Fibroblast of skin of right quadriceps (primary cell): ENCODE measurements at places on chromosomes 1 and 21.

GRCh38 chr1:50529510-50529909 is 106.3 kb upstream of the DMRTA2 start:
- DNase-seq: no peak

DNA sequence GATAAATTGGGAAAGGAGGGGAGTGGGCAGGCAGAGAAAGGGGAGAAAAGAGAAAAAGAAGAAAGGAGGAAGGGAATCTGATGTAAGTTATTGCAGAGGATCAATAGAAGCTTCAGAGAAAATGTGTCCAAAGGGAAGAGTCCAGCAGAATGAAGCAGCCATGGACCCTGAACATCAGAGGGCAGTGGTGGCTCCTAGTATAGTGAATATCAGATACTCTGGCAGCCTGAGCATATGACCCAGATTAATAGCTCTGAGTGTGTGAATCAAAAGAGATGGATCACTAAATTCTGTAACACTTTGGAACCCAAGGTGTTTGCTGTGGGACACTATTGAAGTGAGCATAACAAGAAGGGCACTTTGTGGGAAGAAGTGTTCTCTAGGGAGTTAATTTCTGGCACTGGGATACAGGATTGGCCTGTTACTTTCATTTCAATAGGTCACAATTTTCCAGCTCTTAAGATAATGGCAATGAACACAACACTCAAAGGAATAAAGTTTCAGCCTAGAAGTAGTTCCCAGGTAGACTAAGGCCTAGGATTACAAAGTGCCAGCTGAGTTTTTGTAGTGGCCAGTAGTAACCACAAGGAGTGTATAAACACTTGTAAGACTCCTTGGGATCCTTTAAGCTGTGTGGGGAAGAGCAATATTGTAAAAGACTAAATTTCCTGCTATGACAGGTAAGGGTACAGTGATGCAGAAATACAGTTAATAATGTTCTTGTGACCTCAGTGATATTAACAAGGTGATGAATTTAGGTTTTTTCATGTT is 164.5 kb upstream of the BEND5 start:
- DNase-seq: no peak

GRCh38 chr1:161190962-161191521 is 7.8 kb downstream of the ADAMTS4 start:
- no peak for DNase-seq

- no peak for DNase-seq
Measured at GRCh38 chr1:116392717-116393404, 19.8 kb downstream of the ATP1A1 start.

- DNase-seq: no peak
Measured at GRCh38 chr1:67257173-67257535, 50.5 kb upstream of the IL12RB2 start.

DNA sequence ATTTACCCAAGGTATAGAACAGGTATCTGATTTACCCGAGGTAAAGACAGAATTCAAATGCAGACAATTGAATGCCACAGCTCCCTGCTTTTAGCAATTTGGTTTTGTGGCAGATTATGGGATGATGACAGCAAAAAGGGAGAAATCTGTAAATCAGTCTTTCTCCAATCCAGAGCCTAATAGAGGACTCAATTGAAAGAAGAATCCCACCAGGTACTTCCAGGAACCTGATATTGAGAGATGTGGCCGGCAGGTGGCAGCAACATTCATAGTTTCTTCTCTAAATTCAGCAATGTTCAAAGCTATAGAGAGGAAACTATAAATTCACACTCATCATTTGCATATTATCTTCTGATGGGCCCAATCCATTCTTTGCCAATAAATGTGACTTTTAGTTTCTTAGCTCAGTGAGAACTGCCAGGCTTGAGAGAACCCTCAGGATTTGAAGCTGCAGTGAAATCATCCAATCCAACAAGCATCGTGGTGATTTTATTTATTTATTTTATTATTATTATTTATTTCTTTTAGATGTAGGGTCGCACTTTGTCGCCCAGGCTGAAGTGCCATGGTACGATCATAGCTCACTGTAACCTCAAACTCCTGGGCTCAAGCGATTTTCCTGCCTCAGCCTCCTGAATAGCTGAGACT is 9.8 kb upstream of the PHACTR4 start:
- peak; percentile 59 for DNase-seq

- peak; percentile 80 for DNase-seq
Measured at GRCh38 chr1:56194701-56195300, 384.6 kb downstream of the PLPP3 start.

- no peak for DNase-seq
Measured at GRCh38 chr21:45522381-45522780, 19.9 kb downstream of the SLC19A1 start.

DNA sequence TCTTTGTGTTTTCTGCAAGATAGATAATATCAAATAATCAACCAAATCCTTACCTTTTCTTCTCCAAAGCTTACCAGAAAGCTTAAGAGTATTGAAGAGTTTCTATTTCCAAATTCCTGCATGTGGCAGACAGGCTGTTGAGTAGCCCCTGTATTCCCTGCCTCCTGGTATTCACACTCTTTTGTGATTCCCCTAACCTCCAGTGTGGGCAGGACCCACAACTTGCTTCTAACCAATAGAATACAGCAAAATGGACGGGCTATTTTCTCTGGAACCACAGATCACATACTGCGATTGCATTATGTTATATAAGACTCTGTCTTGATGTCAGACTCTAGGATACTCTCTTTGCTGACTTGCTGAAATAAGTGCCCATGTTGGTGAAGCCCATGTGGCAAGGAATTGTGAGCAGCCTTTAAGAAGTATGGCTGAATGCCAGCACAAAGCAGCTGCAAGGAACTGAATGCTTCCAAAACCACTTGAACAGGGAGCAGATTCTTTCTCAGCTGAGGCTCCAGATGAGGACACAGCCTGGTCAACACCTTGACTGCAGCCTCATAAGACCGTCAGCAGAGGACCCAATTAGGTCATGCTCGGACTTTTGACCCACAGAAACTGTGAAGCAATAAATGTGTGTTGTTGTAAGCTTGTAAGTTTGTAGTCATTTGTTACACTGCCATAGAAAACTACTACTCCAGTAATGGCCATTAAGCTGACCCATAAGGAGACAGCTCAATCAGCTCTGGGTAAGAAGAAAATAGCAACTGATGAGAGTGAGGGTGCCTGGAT is 47.9 kb upstream of the PLXNA2 start:
- DNase-seq: no peak

GRCh38 chr1:40782371-40782956 is 1.1 kb upstream of the KCNQ4 start:
- no peak for DNase-seq

- no peak for DNase-seq
Measured at GRCh38 chr1:106995970-106996369, 60.5 kb upstream of the PRMT6 start.

- DNase-seq: no peak
Measured at GRCh38 chr1:53265581-53265980, 27.3 kb upstream of the MAGOH start.

GRCh38 chr1:226884116-226884625 is 13.8 kb downstream of the PSEN2 start:
- DNase-seq: no peak

DNA sequence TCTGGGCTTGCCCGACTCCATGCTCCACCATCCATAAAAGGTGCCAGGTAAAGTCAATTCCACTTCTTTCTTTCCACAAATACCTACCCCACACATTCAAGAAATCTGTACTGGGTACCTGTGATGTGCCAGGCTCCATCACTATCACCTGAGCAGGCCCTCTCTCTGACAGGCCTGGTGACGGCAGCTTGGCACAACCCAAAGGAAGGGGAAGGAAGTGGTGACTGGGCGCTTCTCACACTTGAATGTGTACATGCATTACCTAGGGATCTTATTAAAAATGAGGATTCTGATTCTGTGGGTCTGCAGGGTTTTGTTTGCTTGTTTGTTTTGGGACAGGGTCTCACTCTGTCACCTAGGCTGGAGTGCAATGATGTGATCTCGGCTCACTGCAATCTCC is 7.5 kb downstream of the HTR1D start:
- DNase-seq: no peak

DNA sequence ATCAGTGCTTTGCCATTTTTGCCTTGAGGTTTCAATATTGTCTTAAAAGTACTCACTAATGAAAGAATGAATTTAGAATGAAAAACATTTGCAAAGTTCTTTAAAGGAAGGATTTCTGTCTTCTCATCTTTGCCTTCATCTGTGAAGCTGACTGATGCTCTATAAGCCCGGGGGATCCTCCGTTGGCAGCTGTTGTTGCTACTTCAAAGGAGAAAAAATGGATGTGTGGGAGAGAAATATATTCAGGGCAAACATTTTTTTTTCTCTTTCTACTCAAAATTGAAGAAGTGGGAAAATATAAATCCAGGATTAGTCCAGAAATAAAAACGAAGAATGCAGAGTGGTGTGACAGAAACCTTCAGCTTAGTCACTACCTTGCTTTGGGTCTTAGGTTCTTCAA is 142.5 kb downstream of the OLFM3 start:
- DNase-seq: no peak

- DNase-seq: peak; percentile 21
Measured at GRCh38 chr21:15063081-15063813, 1.6 kb downstream of the NRIP1 start.

DNA sequence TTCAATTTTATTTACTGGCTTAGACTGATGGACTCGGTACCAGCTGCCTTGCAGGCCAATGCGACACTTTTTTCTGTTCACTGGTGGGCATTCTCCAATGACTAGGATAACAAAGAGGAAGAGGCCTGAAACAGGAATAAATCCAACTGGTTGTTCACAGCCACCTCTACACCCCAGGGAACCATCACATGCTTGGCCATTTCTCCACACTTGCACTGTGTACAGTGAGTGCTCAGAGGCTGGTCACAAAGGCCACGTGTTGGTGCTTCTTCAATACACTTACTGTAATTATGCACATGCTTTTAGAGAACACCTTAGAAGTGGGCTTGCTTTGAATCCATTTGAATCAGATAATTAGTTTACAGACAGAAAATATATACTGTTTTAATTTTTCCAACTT is 113.4 kb downstream of the FAM78B start:
- DNase-seq: no peak

GRCh38 chr1:91015794-91016550 is 5.9 kb downstream of the ZNF644 start:
- no peak for DNase-seq

DNA sequence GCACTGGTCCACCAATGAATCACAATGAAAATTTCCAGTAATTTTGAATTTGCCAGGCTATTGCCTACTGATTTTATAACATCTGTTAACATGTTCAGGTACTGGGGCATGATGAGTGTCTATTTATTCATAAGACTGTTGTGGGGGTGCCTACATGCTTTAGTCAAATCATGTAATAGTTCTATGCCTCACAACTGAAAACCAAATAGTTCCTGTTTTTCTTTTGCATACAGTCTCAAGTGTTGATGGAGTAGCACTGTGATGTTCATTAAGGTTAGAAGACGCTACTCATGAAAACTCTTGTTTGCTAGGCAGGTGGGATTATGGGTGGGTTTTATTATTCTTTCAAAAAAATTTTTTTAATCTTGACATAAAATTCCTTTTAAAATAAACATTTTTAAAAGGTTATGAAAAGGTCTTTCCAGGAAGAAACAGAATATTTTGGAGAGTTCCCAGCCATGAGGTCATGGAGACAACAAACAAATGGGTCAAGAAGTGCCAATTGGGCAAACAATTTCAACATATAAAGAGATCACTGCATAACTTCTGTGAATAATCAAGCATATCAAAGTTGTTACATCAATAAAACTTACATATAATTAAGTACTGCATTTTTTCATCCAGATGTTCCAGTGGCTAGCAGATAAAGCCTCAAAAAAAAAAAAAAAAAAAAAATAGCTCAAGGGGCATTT is 40.2 kb upstream of the NHLH2 start:
- no peak for DNase-seq

DNA sequence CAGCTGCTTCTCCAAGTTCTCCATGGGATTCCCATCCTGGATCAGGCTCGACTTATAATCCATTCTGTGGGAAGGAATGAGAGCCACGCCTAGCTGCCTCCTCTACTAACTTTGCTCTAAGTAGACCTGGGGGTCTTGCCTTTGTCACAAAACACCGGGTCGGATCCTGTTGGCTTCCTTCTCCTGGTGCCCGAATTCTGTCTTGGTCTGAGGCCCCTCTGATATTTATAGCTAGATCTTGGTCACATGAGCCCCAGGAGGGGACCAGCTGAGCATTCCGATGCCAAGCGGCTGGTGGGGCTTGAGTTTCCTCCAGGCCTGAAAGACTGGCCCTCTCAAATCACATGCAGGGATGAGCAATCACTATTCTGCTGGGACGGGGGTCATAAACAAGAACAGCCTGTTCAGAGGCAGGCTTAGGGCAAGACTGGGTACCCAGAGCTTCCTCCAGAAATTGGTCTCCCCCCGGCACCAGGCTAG is at the start of gene TRIM63:
Gene TRIM63, minus strand, starts transcription at position 199 of the 480 bp plus-strand sequence. Its CDS starts 136 bp downstream, at position 63.
- DNase-seq: no peak

DNA sequence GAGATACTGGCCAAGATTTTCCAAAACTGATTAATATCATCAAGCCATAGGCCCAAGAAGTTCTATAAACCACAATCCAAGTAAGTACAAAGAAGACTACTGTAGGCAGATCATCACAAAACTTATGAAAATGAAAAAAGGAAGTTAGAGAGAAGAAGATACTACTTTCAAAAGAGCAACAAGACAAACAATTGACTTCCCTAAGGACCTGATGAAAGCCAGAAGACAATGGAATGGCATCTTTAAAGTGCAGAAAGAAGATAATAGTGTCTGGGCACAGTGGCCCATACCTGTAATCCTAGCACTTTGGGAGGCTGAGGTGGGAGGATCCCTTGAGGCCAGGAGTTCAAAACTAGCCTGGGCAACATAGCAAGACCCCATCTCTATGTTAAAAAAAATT is 243.1 kb downstream of the PRDM2 start:
- no peak for DNase-seq

DNA sequence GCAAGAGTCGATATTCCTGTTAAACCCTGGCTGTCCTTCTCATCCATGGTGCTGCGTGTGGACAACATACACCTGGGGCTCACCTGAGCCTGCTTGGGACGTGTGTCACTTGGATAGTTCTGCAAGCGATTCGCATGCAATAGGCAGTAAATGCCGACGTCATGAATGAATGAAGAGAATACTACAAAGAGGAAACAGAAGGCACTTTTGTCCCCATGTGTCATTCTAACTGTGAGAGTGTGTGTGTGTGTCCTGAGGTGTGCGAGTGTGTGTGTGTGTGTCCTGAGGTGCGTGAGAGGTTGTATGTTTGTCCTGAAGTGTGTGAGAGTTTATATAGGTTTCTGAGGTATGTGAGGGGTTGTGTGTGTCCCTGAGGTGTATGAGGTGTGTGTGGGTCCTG is 647 bp upstream of the TCP10L start:
- DNase-seq: no peak

DNA sequence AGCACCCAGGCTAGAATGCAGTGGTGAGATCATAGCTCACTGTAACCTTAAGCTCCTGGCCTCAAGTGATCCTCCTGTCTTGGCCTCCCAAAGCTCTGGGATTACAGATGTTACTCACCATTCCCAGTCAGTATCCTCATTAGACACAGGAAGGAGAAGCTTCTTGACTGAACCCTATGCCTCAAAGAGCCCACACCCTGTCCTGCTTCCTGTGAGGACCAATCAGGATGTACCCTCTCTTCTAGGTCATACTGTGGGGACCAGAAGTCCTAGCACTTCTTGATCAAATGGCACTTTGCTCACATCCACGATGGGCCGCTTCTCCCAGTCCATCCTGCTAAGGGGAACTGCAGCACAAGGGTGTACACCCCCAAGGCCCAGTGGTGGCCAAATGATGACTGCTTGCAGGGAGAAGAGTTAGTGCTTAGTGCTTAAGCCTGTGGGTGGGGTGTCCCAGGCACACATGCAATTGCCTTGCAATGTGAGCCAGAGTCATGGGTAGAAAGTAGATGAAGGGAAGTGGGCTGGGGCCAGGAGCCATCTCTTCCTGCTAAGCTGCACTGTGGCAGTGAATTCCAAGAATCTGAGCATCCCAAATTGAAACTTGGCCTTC is 9.8 kb downstream of the CD34 start:
- DNase-seq: no peak

GRCh38 chr1:74586253-74586897 is 74.0 kb upstream of the LRRC53 start:
- DNase-seq: no peak
